Stimulated activated CD8-positive, alpha-beta memory T cell treated with anti-CD3 and anti-CD28 coated beads, Interleukin-15, amount 100 ng/mL, for 4 hours (primary cell): ENCODE measurements at places on chromosomes 5 and 9.

GRCh38 chr9:89579741-89580385 is 24.9 kb upstream of the GADD45G start:
- DNase-seq = no peak

DNA sequence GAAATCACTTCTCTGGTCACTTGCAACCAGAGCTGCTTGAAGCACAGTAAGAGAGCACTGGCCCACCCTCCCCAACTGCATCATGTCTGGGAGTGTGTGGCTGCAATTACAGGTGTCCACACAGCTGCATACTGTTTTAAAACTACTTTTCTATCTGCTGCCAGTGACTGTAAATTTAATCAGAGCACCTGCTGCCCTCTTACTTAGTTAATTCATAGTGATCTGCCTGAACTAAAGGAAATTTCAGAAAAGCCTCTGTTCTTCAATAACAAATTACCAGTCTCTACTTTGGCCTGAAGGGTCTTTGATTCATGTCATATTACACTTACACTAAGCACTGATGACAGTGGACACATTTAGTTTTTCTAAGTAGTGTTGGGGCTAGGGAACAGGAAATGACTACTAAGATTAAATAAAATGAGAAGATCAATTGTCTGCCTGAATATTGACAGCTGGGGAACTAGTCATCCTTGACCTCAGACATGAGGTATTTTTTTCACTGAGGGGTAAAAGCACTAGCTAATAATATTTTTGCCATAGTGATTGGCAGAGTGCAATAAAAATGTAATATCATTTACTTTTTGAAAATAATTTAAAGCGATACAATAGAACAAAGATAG is 788.9 kb upstream of the GRAMD2B start:
- DNase-seq = no peak

- DNase-seq = no peak
Measured at GRCh38 chr9:71911908-71912335, 483 bp downstream of the C9orf85 start.

DNA sequence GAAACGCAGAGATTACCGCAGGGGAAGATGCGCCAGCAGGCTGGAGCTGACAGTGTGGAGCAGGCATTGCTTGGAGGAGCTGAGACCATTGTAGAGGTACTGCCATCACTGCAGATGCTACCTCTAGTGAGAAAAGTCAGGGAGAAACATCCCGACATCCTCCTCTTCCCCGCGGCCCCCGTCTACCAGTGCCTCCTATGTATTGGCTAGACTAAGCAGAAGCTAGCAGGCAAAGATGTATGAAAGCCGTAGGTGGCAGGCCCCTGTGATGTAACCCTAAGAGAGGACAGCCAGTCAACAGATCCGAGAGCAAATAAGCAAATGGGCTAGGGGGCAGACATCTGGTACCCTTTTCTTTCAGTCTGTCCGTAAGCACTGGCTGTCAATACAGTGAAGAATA is 115.5 kb upstream of the ACTBL2 start:
- no peak for DNase-seq

- DNase-seq = no peak
Measured at GRCh38 chr5:119071561-119071995, 691 bp downstream of the DMXL1 start.

- DNase-seq = no peak
Measured at GRCh38 chr9:113738496-113738892, 137.6 kb upstream of the ZNF618 start.

- DNase-seq = no peak
Measured at GRCh38 chr5:172823840-172824362, 10.2 kb upstream of the ERGIC1 start.

- DNase-seq = no peak
Measured at GRCh38 chr5:170655920-170656319, 127.6 kb upstream of the GABRP start.

DNA sequence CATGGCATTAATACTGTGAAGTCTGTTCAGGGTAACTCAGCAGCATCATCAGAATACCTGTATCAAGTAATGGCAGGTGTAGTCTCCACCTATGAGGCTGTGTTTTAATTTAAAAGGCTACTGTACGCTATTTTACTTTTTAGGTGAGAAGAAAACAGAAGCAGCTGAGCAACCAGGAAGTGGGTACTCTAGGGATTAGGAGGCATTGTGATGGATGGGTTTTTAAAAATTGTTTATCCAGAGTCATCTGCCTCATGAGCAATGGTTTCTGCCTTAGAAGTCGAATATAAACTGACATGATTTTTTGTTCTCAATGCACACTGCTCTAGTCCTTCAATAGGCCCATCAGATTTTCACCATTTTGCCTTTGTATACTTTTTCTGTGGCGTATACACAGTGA is 42.6 kb downstream of the PSIP1 start:
- no peak for DNase-seq

DNA sequence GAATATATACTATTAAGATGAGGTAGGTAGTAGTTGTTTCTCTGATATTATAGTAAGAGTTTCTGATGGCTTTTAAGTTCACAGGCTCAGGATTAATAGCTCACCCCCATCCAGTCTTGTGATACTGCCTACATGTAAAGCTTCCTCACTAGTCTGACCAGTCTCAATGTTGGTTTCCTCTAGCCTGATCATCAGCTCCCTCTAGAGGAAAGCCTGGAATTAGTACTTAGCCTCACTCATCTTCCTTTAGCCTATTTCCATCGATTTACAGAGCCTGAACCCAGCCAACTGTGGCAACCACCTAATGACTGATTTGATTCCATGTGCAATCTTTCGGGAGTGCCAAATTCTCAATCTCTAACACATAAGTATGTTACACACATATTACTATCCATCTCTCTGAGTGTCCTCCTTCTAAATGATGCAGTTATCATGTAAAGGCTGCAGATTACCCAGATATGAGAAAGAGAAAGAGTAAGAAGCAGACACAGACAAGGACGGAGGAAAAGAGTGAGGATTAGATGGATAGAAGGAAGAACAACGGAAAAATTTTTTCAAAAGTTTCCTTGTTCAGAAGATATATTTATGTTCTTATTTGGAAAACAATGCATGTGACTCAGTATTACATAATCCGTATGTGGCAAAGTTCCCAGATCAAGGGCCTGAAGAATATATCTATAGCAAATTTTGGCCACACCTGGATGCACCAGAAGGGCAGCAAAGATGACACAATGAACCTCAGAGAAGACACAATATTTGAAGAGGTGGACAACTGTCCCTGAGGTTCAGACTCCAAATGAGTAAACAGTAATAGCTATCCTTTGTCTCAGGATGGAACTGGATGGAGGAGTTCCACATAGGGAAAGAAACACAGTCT is 333.7 kb downstream of the ELAVL2 start:
- DNase-seq = no peak

DNA sequence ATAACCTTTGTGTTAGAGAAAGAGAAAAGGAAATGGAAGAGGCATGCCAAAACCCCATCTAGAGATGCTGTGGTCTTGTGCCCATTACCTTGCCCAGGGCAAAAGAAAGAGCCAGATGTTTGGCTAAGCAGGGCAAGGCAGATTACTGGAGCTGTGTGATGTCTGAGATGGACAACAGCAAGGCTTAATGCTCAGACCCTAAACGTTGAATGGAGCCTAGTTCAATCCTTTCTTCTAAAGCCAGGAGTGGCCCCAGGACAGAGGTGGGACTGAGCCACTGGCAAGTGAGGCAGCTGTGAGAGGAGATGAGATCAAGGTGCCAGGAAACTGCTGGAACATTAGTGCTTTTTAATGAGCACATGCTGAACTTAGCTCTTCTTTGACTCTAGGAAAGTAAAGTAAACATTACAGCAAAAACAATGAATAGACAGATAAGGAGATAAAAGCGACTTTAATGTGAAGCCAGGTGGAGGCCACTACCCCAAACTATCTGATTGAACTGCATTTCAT is 143.0 kb upstream of the EGFLAM start:
- no peak for DNase-seq

DNA sequence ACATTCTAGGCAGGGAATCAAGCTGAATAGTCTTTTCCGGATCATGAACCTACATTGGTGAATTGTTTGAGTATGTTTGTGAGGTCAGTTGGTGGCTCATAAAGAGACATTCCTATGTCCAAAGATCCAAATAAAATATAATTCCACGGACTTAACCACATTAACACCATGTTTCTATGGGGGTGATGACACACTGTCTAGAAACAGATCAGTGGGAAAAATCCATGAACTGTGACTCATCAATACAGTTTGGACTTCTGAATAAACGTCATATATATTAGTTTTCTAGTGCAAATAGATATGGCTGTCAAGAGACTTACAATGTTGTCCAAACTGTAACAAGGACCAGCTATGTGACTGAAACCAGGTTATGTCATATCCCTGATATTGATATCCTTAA is 509.9 kb upstream of the TYRP1 start:
- no peak for DNase-seq

- DNase-seq = no peak
Measured at GRCh38 chr9:37372839-37373238, 49.7 kb upstream of the GRHPR start.

DNA sequence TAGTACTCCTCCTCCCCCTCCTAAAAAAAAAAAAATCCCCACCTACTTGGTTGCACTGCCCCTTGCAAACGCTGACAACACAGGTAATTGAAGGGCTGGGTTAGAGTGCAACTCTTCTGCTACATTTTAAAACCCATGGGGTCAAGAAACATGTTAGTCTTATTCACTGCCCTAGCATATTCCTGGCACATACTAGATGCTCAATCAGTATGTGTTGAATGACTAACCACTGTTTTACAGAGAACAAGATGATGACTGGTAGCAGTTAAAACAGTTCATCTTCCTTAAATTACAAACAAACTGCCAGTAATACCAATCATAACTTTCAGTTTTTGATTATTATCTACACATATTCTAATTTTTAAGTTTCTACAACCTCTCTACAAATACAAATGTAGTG is 124.4 kb downstream of the NFIB start:
- no peak for DNase-seq

DNA sequence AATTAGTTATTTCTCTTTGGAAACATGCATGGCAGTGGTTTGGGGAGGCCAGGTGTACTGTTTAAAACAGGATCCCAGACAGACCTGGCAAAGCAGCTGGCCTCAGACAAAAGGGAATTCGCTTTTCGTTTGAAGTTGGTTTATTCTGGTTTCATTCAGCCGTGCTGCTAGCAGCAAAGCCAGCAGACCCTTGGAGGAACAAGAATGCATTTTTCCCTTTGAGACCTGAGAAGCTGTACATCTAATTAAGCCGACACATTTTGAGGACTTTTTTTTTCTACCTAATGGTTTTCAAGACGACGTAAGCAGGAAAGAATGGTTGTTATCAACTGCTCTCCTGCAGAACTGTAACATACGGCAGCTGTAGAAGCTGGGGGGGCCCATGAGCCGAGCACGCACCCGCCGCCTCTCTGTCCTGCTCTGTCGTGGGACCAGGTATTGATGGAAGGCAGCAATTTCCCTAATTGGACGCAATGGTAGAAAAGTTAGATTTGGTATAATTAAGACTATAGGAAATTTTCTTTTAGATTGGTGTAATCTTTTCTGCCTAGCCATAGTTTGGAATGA is 13.6 kb downstream of the PLEKHG4B start:
- no peak for DNase-seq

- DNase-seq = no peak
Measured at GRCh38 chr5:115583474-115583873, 18.8 kb downstream of the TICAM2 start.

- DNase-seq = no peak
Measured at GRCh38 chr5:17443333-17444130, 54.5 kb upstream of the TAF11L2 start.

GRCh38 chr9:69867081-69867814 is 46.6 kb downstream of the CFAP95 start:
- no peak for DNase-seq

DNA sequence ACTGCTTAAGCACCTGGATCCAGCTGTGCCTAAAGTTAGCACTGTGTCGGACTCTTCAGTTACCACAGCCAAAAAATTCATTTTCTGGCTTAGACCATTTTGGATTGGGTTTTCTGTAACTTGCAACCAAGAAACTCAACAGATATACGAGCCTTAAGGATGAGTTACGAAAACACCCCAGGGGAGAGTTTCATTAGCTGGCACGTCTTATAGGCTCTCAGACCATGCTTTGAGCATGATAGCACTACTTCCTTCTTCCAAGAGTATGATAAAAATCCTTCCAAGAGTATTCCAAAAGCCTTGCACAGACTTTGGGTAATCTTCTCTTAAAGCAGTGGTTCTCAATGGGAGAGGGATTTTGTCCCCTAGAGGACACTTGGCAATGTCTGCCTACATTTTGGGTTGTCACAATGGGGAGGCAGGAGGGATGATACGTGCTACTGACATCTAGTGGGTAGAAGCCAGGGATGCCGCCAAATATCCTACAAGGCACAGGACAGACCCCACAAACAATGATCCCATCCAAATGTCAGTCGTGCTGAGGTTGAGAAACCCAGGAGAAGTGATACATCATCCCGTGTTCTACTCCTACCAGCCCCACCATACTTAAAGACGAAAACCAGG is 64.8 kb downstream of the SMIM23 start:
- no peak for DNase-seq

- no peak for DNase-seq
Measured at GRCh38 chr5:146633323-146633764, 117.4 kb upstream of the GPR151 start.

DNA sequence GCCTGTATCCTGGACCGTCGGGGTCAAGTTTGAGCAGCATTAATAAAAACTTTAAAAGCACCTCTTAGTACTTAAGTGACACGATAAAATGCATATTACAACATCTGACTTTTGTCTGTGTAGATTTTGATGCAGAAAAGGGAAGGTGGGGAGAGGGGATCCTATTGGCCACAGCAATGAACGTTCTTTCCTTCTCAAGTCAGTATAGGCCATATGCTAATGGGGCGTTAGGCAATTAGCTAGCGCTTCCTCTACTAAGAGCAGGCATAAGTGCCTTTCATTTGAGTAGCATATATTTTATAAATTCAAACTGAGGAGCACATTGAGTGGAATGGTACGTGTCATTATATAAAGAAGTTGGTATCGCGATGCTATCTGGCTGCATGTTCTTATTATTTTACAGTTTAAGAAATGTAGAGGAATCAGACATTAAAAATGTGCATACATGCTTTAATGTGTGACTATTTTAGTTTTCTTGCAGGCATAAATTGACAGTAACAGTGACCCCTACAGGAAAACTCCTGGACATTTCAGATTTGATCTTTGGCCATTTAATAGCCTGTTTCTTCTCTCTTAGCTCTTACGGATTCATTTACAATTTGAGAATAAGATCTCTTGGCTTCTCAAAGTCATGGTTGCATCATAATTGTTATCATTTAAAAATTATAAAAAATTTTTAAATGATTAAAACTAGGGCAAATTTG is 1.1 kb upstream of the GNA14 start:
- no peak for DNase-seq
